ENCODE measurements at places on chromosomes 4 and X. TPM values are rescaled to one million over a fixed set of nuclear protein-coding genes. Genes with fewer than 3 reads are reported as not detected.

Gene CACNA1F
- not detected for total RNA-seq

Gene RAB39B
- total RNA-seq = not detected

Gene GIMD1
- not detected for total RNA-seq

Gene CDKL5
- 3.7 TPM for total RNA-seq

Gene IGFBP7
- 201 TPM for total RNA-seq

Gene CT45A3
- not detected for total RNA-seq

Gene AFM
- not detected for total RNA-seq

Gene ACE2
- total RNA-seq = not detected

Gene ARHGEF6
- total RNA-seq = 4.4 TPM

Gene GPAT3
- total RNA-seq = 24.8 TPM

Gene FDCSP
- not detected for total RNA-seq

Gene CXCL3
- 0.93 TPM for total RNA-seq
